Upper lobe of right lung (tissue), 1 donor: ENCODE measurements at places on chromosomes 13 and 19. TPM values are rescaled to one million over a fixed set of nuclear protein-coding genes. Genes with fewer than 3 reads are reported as not detected.

BSPH1 gene
- not detected for total RNA-seq

GRCh38 chr13:107907065-107907805, 308.1 kb downstream of the LIG4 start:
- DNase-seq: no peak
- H3K4me3 ChIP-seq: no peak overlapping the region
- no peak overlapping the region for H3K27ac ChIP-seq
- H3K27me3 ChIP-seq: no peaks in the 10 kb centered on the region

DNA sequence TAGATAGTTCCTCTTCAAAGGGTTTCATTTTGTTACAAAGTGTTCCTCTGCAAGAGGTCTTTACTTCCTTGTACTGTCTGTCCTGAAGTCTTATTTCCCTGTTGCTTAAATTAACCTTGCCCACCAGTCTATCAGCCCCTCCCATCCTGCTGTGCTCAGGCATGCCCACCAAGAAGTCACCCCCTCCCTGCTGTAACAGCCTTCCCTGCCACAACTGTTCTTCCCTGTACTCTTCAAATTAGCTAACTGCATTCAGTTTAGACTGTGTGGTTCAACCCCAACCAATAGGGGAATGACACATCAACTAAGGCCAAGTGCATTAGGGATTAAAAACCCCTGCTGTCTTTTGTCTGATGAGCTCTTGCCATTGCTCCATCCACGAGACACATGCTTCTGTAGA, 34.4 kb upstream of the ZNF562 start:
- H3K36me3 ChIP-seq: no peaks in the 10 kb centered on the region
- H3K4me3 ChIP-seq: no peak overlapping the region
- no peak for DNase-seq

LGALS14 gene
- not detected for total RNA-seq

DNA sequence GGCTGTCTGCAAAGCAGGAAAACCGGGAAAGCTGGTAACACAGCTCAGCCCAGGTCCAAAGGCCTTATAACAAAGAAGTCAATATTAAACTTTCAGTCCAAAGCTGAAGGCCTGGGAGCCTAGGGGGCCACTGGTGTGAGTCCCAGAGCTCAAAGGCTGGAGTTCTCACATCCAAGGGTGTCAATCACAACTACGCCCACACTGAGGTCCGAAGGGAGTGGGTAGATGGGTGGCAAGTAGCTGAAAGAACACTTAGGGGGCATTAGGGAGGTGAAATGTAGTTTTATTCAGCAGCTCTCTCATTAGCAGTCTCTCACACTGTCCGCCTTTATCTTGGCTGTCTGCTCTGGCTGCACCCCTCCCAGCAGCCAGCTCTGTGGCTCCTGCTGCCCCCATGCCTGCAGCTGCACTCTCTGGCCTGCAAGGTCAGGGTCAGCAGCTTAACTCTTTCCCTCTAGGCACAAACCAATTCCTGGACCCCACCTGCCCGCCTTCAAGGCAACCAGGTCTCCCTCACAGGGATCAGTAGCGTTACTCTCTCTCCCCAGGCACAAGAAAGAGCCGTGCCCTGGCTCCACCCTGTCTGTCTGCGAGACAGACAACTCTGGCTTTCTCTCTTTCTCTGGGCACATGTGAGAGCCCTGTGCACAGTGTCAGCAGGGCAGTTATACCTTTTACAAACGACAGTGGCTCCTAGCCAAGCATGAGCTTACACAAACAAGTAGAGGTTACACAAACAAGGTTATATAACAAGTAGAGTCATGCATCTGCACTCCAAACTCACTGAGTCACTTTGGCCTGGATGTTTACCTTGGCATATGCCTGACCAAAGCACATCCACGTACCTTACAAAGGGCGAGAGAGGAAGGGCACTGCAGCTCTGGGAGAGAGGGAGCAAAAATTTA, 249.4 kb upstream of the PCDH20 start:
- no peak for DNase-seq
- H3K27me3 ChIP-seq: no peaks in the 10 kb centered on the region
- no peaks in the 10 kb centered on the region for H3K4me1 ChIP-seq
- no peaks in the 10 kb centered on the region for H3K36me3 ChIP-seq
- no peak overlapping the region for H3K4me3 ChIP-seq

GRCh38 chr19:8336660-8337059, 6.4 kb downstream of the KANK3 start:
- H3K36me3 ChIP-seq: peaks cover 9% of the 10 kb centered on the region
- DNase-seq: no peak
- H3K4me3 ChIP-seq: no peak overlapping the region
- H3K27me3 ChIP-seq: peaks cover 18% of the 10 kb centered on the region

GRCh38 chr19:10339380-10339960, at the start of gene ICAM3:
TSS of gene ICAM3 (minus strand) at chr19:10339624. CDS start at chr19:10339614, 10 bp downstream.
- no peak for DNase-seq
- no peaks in the 10 kb centered on the region for H3K27me3 ChIP-seq
- no peaks in the 10 kb centered on the region for H3K4me1 ChIP-seq
- no peaks in the 10 kb centered on the region for H3K36me3 ChIP-seq
- peak within 1 kb of the TSS; percentile 33 for H3K4me3 ChIP-seq

DNA sequence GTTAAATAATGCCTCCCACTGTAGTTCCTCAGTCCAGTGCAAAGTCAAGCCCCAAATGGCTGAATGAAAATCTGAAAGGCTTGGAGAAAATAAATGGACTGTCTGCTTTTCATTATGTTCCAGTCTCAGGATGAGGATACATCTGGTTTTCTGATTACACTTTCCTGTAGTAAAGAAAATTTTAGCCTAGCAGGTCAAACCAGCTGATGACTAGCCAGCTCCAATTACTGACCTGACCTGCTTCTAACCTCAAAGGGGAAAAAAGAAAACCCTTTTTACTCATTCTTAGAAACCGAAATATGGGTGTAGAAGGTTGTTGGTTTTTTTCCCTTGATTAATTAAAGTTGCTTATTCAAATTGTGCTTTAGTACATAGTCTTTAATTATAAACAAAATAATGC, 418.4 kb downstream of the EFNB2 start:
- no peak for DNase-seq
- no peaks in the 10 kb centered on the region for H3K27me3 ChIP-seq
- no peaks in the 10 kb centered on the region for H3K4me1 ChIP-seq
- H3K27ac ChIP-seq: no peak overlapping the region

- DNase-seq: no peak
- no peak overlapping the region for H3K4me3 ChIP-seq
- peaks cover 39% of the 10 kb centered on the region for H3K36me3 ChIP-seq
- H3K4me1 ChIP-seq: no peaks in the 10 kb centered on the region
- H3K27me3 ChIP-seq: no peaks in the 10 kb centered on the region
- no peak overlapping the region for H3K27ac ChIP-seq
Observed at GRCh38 chr13:98792321-98792720, 39.8 kb upstream of the SLC15A1 start.

DNA sequence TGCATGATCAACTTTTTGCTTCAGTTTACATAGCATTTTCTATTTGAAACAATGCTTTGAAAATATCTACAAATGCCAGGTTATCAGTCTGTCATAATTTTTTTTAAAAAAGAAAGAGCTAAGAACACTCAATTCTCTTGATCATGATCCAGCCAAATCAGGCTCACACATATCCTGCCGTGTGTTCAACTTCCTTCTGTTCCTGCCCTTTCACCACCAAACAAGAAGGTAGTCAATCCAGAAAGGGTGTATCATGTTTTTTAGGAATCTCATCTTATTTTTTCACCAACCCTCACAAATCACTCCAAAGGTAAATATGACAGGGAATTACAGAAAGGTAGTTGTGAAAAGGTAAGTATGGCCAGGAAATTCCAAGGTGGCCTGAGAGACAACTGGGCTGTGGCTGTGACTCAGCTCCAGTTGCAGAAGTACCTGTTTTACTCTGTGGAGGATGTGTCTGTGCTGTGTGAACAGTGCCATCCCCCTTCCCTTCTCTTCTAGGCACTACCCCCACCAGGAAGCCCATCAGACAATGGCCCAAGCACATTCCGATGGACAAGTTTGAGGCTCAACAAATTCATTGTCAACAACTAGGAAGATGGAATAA, 138.8 kb upstream of the GJB6 start:
- no peaks in the 10 kb centered on the region for H3K4me1 ChIP-seq
- no peaks in the 10 kb centered on the region for H3K27me3 ChIP-seq
- H3K36me3 ChIP-seq: no peaks in the 10 kb centered on the region

GRCh38 chr19:4977299-4978174, 8.6 kb downstream of the KDM4B start:
- DNase-seq: no peak
- no peaks in the 10 kb centered on the region for H3K36me3 ChIP-seq
- peaks cover 54% of the 10 kb centered on the region for H3K4me1 ChIP-seq
- H3K27ac ChIP-seq: peak overlapping the region; percentile 89

GJB6 gene
- not detected for total RNA-seq

GRCh38 chr13:85537601-85538000, 261.6 kb downstream of the SLITRK6 start:
- no peaks in the 10 kb centered on the region for H3K27me3 ChIP-seq
- no peak for DNase-seq
- H3K36me3 ChIP-seq: no peaks in the 10 kb centered on the region
- H3K4me1 ChIP-seq: no peaks in the 10 kb centered on the region
- H3K27ac ChIP-seq: no peak overlapping the region
- H3K4me3 ChIP-seq: no peak overlapping the region

- peaks cover 93% of the 10 kb centered on the region for H3K36me3 ChIP-seq
- H3K4me1 ChIP-seq: no peaks in the 10 kb centered on the region
- no peak overlapping the region for H3K27ac ChIP-seq
- no peak for DNase-seq
Observed at GRCh38 chr13:79359064-79359463, 47.0 kb downstream of the RBM26 start.

FUT2 gene
- total RNA-seq: 0.81 TPM
